ENCODE measurements at places on chromosomes 3 and 15.

- DNase-seq: no peak
These were observed 20.9 kb downstream of the BBX start for GRCh38 chr3:107543666-107544065.

- no peak for DNase-seq
These were observed 170.1 kb upstream of the SNTN start for GRCh38 chr3:63482341-63482740.

DNA sequence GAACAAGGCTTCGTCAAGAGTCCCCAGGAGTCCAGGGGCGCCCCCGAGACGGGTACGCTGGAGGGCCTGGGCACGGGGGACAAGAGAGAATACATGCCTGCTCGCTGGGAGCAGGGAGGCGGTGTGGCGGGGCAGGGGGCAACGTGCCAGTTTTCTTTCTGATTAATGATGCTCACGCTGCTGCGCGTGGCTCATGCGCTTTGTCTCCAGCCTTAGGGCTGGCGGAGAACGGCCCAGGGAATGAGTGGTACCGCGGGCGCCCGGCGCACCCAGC is 408 bp upstream of the ARPP21 start:
- DNase-seq: no peak

DNA sequence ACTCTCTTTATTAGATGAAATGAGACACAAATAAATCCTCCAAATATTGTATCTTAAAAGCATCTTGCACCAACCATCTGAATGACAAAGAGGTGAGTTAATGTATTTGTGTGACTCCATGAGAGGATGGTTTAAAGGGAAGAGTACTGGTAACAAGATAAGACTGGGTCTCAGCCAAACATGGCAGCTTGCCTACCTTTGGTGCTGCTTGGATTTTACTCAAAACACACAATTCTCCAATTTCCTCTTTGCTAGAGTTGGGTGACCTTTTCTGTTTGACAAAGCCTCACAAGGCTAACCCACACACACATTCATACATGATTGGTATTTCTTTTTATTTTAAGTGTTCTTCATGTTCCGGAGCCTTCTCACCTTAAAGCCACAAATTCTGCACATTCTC is 506.4 kb downstream of the FGF12 start:
- DNase-seq: no peak

DNA sequence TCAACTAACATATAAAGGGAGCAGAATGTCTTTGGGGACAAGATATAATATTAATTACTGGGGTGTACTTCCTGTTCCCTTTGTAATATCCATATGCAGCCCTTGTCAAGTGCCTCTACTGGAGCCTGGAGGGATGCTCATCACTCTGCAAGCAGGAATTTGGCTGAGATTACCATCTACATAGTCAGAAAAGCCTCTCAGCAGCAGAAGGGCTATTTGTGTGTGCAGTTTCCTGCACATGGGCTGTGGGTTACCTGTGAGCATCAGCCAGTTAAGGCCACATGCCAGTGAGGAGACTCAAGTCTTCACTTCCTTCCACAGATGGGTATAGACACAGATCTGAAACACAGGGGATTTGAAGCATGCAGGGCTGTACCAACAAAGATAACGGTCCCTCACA is 278.1 kb upstream of the PLSCR5 start:
- no peak for DNase-seq

DNA sequence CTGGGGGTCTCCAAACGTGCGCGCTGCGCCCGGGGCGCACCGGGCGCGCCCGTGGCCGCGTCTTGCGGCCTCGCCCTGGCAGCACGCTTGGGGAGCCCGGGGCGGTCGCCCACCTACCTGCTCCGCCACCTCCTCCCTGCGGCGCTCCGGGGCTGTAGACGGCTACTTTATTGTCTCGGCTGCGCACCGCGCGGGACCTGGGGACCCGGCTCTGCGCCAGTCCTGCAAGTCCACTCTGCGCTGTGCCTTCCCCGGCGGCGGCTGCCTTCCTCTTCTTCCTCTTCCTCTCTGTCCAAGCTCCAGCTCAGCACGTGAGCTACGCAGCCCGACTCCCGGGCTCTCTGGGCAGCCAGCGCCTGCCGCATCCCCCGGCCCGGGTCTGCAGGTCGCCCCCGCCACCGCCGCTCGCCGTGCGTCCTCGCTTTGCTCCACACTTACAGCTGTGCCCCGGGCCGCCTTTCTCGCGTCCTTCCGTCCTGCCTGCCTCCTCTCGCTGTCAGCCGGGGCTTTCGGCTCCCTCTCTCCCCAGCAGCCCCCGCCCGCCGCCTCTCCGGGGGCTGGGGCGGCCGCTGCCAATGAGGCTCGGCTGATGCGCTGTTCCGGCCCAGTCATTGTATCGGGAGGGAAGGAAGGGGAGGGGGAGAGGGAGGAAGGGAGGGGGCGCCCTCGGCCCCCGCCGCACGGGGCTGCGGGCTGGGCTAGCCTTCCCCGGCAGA is 156.4 kb upstream of the FRMD4B start:
- peak; percentile 77 for DNase-seq

DNA sequence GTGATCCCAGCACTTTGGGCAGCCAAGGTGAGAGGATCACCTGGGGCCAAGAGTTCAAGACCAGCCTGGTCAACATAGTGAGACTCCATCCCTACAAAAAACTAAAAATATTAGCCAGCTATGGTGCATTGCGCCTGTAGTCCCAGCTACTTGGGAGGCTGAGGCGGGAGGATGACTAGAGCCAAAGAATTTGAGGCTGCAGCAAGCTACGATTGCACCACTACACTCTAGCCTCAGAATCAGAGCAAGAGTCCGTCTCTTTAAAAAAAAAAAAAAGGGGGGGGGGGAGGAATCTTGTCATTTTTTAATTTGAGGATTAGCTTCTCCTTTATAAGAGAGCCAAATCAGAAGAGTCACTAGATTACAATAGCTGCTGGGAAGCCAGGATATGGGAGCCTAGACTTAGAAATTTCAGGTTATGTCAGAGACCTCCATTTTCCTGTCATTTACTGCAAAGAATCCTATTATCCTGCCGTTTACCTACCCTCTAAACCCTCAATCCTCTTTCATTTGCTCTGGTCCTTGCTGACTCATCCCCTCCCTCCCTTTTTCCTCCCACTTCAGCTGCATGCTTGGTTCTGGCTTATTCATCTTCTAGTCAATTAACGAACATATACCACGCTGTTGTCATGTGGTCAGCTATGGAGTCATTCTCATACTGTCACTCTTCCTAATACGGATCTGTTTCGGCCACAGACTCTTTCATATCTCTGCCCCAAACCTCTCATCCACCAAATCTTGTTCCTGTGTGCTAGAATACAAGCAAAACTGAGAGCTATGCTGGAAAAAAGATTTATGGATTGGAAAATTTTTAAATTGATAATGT is 83.8 kb upstream of the PPIB start:
- DNase-seq: no peak

DNA sequence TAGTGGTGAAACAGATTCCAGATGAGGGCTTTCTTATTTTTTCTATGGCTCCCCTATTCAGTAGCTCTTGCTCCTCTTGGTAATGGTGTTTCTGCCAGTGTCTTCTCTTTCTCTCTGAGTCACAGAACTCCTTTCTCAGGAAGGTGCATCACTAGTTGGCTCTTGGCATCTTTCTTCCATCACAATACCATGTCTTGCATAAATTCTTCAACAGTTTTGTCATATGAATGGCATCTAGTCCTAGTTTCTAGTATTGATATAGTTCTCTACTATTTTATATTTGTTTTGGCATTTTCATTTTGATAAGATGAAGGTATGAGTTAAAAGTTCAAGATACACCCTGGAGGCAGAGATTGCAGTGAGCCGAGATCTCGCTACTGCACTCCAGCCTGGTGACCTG is 51.0 kb downstream of the REC114 start:
- no peak for DNase-seq

- DNase-seq: no peak
These were observed 9.2 kb upstream of the EPHA3 start for GRCh38 chr3:89098173-89098572.

GRCh38 chr3:186683979-186684378 is 18.2 kb downstream of the HRG start:
- DNase-seq: no peak

DNA sequence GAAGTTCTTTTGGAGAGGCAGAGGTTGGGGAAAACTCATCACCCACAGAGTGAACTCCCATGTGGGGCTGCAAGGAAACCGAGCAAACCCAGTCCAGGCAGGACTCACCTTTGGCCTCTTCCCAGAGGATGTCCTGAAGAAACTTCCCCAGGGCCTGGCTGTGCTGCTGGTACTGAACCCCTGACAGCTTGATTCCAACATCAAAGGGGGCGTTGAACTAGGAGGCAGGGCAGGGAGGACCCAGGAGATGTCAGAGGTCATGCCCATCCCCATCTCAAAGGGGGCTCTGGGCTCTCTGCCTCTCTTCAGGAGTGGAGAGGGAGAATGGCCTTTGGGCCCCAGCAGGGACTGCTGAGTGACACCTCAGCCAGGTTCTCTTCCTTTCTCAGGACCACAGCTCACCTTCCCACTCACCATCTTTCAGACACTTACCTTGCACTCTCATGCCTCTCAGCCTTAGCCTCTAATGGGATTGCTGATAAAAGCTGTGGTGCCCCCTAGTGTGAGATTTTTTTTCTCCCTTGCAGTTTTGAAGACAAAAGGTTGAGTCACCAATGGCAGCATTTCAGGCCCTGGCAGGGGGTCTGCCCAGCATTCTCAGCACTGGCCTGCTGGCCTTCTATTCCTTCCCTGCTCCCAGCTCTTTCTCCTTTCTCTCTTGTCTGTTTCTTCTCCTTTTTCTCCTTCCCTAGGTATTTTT is 6.0 kb downstream of the GHRL start:
- no peak for DNase-seq

DNA sequence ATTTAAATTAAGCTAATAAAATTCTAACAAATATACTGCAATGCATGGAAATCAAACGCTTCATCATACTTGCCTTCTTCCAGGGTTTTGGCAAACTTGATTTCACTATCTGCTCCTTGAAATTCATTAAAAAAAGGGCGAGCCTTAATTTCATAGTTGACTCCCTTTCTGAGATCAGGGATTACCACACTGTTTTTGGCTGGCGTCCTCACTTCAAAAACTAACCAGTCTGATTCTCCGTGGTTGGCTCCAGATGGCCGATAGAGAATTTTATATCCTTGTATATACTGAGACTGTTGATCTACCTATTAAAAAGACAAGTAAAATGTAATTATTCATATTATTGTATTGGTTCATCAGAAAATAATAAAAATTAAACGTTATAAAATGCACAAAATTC is 1106.8 kb downstream of the ROBO1 start:
- DNase-seq: no peak

Data from kidney (tissue), 22 donors.